ENCODE measurements at places on chromosomes 16 and 17.

DNA sequence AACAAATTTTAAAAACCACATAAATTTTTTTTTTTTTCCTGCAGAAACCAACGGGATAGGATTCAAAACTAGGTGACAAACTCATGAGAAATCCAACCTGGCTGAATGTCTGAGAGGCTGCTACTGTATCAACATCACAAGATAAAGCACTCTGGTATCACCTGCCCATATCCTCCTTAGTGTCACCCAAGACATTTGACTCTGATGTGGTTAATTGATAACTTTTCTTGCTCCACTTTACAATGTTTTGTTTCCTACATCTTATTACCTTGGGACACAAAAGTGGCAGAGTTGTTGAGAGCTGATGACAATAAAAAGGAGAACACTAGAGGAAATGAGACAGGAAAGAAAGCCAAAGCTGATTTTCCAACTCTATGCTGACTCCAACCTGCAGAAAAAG, 4.0 kb upstream of the FBXL20 start:
- no peak for DNase-seq

- DNase-seq: no peak
Observed at GRCh38 chr16:10601444-10602408, 21.3 kb upstream of the EMP2 start.

DNA sequence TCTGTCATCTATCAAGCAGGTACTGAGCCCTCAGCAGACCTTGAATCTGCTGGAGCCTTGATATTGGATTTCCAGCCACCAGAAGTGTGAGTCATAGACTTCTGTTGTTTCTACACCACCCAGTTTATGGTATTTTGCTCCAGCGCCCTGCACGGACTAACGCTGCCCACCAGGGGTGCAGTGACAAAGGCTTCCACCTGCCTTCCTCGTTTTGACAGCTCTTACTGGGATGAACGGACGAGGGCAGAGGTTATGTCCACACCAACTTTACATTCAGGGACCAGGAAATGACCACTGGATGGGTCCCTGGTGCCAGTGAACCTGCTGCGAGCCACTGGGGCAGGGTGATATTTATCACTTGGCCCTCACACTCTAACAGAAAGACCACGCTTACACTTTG, 66.6 kb upstream of the CBX4 start:
- no peak for DNase-seq

DNA sequence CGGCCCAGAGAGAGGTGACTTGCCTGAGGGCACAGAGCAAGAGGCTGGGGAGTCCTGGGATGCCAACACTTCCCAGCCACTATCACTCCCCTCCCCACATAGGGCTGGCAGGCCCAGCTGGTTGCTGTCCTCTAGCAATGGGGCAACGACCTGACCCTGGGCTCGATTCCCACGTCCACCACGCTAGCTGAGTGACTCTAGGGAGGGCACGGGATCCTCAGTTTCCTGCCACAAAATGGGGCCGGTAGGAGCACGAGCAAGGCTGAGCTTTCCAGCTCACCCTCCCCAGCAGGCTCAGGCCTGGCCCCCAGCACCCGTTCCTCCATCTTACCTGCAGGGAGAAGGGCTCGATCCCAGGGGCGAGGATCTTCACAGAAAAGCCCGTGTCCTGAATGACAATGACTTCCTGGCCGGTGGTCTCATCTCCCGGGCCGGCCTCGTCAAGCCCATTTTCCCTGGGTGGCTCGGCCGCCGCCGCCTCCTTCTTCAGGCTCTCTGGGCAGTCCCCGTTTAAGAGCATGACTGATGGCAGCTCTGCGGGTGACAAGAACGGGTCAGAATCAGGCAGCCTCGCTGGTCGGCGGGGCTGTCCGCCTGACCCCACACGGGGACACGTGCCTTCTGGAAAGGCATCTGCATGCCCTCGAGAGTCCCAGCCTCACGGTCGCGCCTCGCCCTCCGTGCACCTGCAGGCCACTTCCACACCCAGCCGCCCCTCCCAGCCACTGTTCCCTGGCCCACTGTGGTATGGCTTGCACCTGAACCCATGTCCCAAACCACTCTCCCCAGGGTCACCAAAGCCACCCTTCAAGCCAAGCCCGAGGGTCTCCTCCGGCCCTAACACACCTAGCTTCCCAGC, 7.3 kb downstream of the CLUH start:
- no peak for DNase-seq

DNA sequence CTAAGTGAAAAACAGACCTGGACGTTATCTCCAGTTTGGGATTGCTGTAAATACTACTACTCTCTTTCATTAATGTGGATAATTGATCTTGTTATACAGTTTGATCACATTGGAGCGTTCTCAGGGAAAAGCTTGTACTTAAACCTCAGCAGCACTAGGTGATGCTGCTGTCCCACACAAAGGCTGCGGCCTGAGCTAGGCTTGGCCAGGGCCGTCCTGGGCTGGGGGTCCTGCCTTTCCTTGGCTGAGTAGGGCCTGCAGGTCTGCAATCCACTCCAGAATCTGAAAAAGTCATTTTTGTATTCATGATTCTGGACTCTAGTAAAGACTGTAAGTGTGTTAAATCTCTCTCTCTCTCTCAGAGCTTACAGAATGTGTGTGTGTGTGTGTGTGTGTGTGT, 23.7 kb upstream of the PMFBP1 start:
- DNase-seq: no peak

GRCh38 chr17:45640141-45640850, 143.8 kb upstream of the CRHR1 start:
- peak; percentile 59 for DNase-seq

DNA sequence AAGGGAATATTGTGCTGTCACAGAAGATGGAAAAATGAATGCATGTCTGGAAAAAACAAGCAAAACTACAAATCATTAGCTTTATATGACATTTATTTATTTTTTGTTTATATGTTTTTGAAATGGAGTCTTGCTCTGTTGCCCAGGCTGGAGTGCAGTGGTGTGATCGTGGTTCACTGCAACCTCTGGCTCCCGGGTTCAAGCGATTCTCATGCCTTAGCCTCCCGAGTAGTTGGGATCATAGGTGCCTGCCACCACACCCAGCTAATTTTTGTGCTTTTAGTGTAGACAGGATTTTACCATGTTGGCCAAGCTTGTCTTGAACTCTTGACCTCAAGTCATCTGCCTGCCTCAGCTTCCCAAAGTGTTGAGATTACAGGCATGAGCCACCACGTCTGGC, 8.5 kb downstream of the NDE1 start:
- no peak for DNase-seq

DNA sequence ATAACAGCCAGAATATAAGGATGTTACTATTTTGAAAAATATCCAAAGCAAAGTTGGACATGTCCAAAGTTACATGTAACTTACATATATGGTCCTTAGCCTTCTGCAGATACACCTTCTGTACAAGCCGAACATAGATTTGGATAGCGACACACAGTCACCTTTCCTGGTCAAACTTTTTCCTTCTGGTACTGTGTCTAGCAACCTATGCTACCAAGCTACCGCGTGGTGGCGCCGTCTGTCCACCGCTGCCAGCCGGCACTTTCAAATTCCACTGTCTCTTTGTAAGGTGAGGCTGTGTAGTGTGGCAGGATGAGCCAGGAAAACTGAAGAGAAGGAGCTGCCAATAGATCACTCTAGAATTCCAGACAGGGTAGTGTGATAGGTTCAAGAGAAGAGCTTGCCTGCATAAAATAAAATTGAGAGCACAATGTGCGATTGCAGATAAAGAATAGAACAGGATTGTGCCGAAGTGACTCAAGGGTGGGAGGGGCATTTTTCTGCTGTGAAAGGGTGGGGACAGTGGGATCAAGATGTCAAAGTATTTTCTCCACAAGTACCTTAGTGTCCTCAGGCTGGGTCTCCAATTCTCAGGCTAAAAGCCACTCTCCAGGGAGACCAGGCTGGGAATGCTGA, 366.9 kb downstream of the SLC39A11 start:
- peak; percentile 27 for DNase-seq

DNA sequence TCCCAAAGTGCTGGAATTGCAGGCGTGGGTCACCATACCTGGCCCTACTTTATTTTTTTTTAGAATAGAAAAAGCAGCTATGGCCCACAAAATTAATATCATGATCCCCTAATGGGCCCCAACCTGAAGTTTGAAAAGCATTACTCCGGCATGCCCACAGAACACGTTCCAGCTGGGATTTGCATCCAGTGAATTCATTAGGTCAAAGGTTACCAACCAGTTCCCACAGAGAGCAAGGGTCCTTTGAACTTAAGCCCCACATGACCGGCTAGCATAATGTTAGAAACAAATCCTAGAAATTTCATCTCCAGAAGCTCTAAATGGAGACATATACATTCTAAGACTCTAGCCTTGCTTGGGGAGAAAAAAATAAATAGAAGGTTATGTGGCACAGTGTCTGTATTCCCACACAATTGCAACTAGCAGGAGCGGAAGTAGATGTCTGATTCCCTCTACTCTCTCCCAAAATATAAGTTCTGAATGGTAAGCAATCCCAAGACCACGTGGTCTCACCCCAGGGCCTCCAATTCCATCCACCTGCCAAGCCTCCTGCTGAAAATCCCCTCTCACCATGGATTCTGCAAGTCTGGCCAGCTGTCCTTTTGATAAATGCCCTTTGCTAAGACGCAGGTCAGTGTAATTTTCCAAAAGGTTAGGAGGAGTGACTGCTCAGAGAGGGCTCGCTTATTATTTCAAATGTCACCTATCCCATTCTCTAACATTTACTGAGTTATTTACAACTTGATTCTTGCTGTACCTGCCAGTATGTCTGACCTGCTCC, 395.8 kb downstream of the NPIPA8 start:
- no peak for DNase-seq

DNA sequence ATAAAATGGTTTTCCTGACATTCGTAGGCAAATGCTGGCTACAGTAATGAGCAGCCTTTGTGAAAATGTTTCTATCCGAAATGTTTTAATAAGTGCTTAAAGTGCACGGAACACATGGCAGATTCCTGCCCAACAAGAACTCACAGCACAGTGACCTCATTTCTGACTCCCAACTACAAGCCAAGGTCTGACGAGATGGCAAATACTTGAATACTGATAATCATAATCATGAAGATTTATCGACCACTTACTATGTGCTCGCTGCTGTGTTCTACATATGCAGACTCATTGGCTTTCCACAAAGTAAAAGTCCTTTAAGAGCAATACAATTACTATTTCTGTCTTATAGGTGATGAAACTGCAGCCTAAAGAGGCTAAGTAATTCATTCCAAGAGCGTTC, 238.1 kb upstream of the CDH5 start:
- DNase-seq: no peak

- peak; percentile 37 for DNase-seq
Observed at GRCh38 chr17:39617446-39618245, 9.1 kb upstream of the PPP1R1B start.

DNA sequence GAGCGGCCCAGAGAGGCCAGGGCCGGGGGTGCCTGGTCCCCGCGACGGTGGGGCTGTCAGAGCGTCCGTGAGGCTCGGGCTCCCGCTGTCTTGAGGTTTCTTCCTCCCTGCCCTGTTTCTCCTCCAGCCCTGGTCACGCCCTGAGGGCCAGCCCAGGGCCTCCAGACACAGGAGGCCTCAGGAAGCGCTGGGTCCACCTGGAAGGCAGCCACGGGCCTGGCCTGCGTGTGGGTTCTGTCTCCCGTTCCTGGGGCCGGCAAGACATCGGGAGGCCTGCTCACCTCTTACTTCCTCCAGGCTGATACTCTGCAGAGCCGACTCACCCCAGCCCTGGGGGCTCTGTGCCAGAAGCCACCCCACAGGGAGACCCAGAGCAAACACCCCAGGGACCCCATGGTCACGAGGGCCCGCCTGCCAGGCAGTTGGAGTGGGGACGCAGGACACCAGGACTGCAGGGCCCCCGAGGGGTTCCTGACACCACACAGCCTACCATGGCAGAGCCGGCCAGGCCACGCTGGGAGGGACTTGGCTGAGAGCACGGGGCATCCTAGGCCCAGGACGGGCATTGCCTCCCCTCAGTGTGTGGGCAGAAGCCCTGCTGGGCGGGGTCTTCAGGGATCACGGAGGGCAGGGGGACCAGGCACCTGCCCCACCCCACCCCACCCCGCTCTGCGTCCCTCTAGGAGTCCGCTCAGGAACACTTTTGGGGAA, 18.9 kb upstream of the CACNA1H start:
- no peak for DNase-seq

- no peak for DNase-seq
Observed at GRCh38 chr16:86068722-86069121, 169.8 kb downstream of the IRF8 start.

- no peak for DNase-seq
Observed at GRCh38 chr16:69448470-69449193, 24.2 kb downstream of the CYB5B start.

GRCh38 chr16:84059946-84060901, 17.6 kb upstream of the SLC38A8 start:
- no peak for DNase-seq

GRCh38 chr16:13733561-13733960, 186.4 kb upstream of the ERCC4 start:
- no peak for DNase-seq

- no peak for DNase-seq
Observed at GRCh38 chr16:85524365-85524629, 88.8 kb upstream of the GSE1 start.

GRCh38 chr17:71869841-71870545, 250.8 kb upstream of the SOX9 start:
- no peak for DNase-seq

- DNase-seq: no peak
Observed at GRCh38 chr16:54694651-54695050, 236.0 kb upstream of the IRX5 start.

DNA sequence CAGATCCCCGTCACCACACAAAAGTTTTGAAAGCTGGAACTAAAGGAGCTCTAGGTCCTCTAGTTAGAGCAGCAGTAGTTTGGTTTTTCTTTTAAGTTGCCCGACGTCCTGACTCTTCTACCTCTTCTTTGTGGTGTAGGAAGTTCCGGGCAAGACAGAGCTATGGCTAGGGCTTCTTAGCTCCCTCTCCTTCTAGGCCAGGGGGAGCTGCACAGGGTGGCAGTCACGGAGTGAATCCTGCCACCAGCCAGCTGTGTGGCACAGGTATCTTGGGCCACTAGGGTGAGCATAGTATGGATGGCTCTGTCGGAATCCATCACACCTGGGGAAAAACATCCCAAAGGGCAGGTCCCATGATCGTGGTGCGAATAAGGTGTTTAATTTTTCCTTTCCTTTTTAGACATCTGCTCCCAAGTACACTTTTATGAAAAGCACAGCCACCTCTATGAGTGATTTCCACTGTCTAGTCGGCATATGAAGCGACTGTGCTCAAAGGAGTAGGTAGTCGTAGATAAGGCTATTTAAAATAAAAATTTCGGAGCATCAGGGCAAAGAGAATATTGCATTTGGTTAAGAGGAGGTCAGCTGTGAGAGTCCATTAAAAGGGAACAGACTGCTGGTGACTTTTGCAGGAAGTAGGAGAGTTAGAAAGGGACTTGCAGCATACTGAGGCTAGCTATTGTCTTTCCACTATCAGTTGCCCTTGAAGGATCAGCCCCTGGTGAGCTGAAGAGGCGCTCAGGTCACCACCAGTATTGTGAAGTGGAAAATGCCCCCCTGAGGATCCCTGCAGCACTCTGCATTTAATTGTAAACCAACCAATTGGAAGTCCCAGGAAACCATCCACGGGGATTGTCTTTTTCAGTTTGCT, 2.1 kb downstream of the PRKCA start:
- DNase-seq: no peak

DNA sequence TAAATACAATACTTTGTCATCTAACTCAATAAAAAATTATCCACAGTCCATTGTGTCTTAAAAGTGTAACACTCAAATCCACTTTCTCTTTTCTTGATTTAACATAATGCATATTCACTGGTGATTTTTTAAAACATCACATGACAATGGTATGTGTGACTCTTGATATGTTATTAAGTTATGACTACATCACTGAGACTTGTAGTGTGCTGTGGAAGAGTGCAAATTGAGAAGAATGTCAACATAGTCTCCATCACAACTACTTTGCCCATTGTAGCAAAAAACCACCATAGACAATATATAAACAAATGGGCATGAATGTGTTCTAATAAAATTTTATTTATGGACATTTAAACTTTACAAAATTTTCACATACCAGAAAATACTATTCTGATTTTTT, 380.7 kb upstream of the PMFBP1 start:
- no peak for DNase-seq

All from CD4-positive, alpha-beta T cell treated with Interferon gamma for 1 hour (primary cell).